ENCODE measurements at places on chromosomes 16 and 17. TPM values are rescaled to one million over a fixed set of nuclear protein-coding genes. Genes with fewer than 3 reads are reported as not detected.
A peak's percentile ranks its signal among the peaks of the same experiment; 100 is the strongest.

Gene AANAT
- polyA plus RNA-seq = not detected

Gene TANC2
- 3.2 TPM for polyA plus RNA-seq

Gene KRT36
- not detected for polyA plus RNA-seq

Gene RSL1D1
- polyA plus RNA-seq = 240 TPM

Gene CACNA1G
- polyA plus RNA-seq = not detected

Gene SCNN1G
- polyA plus RNA-seq = not detected

Gene ARHGAP23
- 1.6 TPM for polyA plus RNA-seq

Gene DYNLRB2
- polyA plus RNA-seq = not detected

Gene SLC13A2
- not detected for polyA plus RNA-seq

DNA sequence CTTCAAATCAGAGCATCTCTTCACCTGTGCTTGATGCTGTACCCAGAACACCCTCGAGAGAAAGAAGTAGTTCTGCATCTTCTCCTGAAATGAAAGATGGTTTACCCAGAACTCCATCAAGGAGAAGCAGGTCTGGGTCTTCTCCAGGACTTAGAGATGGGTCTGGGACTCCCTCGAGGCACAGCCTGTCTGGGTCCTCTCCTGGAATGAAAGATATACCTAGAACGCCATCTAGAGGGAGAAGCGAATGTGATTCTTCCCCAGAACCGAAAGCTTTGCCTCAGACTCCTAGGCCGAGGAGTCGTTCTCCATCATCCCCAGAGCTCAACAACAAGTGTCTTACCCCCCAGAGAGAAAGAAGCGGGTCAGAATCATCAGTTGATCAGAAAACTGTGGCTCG is 12.3 kb downstream of the SRRM2 start:
- DNase-seq = no peak

DNA sequence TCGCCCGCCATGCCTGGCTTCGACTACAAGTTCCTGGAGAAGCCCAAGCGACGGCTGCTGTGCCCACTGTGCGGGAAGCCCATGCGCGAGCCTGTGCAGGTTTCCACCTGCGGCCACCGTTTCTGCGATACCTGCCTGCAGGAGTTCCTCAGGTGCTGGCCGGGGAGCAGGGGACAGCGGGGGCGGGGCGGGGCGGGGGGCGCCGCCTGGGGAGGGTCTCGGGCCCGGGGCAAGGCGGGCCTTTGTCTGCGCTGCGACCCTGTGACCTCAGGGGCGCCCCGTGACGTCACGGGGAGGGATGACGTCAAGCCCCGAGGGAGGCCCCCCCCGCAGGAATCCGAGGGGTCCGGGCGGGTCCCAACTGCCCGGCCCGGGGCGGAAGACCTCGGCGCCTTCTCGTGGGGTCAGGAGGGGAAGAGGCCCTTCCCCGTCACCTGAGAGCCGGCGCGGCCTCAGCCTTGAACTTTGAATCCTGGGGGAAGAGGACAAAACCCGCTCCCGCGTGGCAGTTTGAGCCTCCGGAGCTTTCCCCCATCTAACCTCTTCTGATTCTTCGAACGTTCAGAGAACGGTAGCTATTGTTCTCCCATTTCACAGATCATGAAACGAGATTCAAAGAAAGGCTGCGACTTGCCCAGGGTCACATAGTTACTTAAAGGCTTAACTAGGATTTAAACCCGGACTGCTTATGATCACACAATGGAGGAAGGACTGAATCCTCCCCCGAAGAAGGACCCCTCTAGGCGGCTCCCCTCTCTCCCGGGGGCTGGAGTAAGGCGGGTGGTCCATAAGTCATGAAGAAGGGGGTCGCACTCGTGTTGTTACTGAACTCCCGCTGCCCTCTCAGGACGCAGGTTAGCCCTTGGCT is 527 bp downstream of the TRAF4 start:
- DNase-seq = peak; percentile 85

- DNase-seq = no peak
Measured at GRCh38 chr16:87832137-87832527, 37.2 kb downstream of the SLC7A5 start.

DNA sequence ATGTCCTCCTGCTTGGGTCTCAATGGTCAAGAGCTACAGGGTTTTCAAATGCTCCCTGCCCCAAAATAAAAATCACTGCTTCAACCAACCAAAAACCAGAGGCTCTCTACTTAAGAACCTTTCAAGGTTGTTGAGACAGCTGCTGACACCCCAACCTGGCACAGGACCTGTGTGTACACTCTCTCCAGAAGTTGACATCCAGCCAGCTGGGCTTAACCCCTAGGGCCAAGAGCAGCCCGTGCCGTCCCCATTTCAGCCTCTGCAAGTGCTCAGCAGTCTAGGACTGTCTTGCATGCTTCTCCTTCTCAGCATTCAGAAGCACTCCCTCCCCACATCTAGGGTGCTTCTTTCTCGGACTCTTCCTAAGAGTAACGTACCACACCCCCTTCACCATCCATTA is 59.0 kb upstream of the TRAP1 start:
- no peak for DNase-seq

GRCh38 chr17:13746404-13746803 is 144.7 kb upstream of the HS3ST3A1 start:
- no peak for DNase-seq

- no peak for DNase-seq
Measured at GRCh38 chr16:52709306-52709705, 162.4 kb upstream of the TOX3 start.

GRCh38 chr16:29992344-29992967 is 3.0 kb downstream of the HIRIP3 start:
- DNase-seq = no peak

- DNase-seq = no peak
Measured at GRCh38 chr17:4184811-4185210, 41.8 kb downstream of the CYB5D2 start.

- DNase-seq = no peak
Measured at GRCh38 chr16:58506241-58507194, 6.6 kb downstream of the NDRG4 start.

GRCh38 chr16:57325458-57325857 is 33.1 kb upstream of the CCL22 start:
- DNase-seq = no peak

- DNase-seq = no peak
Measured at GRCh38 chr17:50620237-50620636, 14.4 kb upstream of the ABCC3 start.

GRCh38 chr17:47810200-47810821 is 11.3 kb downstream of the OSBPL7 start:
- peak; percentile 82 for DNase-seq

- no peak for DNase-seq
Measured at GRCh38 chr16:31168848-31169247, 11.1 kb upstream of the FUS start.

DNA sequence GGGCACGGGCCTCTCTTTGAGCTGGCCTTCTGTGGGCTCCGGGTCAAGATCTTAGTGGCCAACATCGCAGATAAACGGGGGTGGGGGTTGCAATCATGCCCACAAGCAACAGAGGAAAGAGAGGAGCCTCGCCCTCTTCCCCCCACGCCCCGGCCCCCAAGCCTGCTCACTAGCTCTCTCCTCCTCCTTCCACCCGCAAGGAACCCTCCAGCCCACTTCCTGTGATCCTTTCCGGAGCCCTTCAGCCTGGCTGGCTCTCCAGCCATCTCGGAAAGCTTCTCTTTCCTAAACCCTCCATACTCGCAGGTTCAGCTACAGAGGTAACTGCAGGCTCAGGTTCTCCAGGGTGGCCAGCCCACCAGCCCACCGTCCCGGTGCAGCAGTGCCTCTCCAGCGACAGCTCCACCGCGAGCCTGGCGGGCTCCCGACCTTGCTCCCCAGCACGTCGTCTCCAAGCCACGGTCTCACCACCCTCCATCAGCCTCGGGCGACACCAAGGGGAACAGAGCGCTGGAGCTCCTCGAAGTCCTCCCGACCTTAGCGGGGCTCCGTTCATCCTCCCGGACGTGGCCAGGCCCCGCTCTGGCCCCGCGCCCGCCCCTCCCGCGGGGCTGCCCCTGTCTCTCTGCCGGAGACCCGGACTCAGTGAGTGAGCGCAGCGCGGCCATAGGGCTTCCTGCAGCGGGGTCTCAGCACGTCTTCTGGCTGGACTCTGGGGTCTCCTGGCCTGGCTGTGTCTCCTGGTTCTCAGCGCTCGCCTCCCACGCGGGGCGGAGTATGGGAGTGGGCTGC is 12.9 kb upstream of the ODF4 start:
- DNase-seq = peak; percentile 31

- DNase-seq = no peak
Measured at GRCh38 chr16:20880867-20881502, 19.2 kb downstream of the DCUN1D3 start.

GRCh38 chr16:87960852-87961251 is 9.6 kb downstream of the BANP start:
- no peak for DNase-seq

DNA sequence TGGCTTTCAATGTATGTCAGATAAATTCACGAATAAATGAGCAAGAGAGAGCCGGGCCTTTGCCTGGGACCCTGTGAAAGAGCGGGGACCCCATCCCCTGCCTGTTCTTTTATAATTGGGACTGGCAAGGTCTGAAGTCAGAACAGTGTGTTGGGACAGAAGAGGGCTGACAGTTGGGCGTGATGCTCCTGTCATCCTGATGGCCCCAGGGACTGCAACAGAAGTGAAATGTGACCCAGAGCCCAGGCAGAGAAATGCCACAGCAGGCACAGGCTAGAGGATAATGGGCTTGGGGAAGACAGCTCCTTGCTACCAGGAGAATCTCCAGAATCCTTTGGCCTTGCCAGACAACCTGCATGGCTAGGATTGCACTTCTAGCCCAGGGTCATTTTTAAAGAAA is 37.9 kb downstream of the GSG1L start:
- DNase-seq = no peak

- DNase-seq = no peak
Measured at GRCh38 chr17:58383892-58384462, 32.0 kb upstream of the SUPT4H1 start.

GRCh38 chr17:36601303-36602029 is at the start of gene MRM1:
Gene MRM1, plus strand, starts transcription at chr17:36601583. Its CDS starts 228 bp downstream, at chr17:36601811.
- peak; percentile 95 for DNase-seq

DNA sequence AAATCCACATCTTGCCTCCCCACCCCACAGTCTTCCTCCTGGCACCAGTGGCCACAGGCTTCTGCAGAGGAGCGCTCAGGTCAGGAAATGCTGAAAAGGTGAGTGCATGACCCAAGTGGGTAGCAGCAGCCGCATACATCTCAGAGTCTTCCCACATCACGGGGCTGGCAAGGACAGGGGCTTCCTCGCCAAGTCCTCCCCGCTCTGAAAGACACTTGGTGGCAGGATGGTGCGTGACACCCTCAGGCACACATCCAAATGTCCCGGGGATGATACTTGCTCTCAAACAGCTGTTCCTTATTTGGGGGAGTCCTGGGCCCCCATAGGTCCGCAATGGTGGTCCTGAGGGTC is 8.8 kb upstream of the SLC16A5 start:
- no peak for DNase-seq

- DNase-seq = no peak
Measured at GRCh38 chr17:8476741-8477140, 41.1 kb downstream of the NDEL1 start.

- DNase-seq = no peak
Measured at GRCh38 chr16:56119133-56119532, 72.2 kb upstream of the GNAO1 start.

DNA sequence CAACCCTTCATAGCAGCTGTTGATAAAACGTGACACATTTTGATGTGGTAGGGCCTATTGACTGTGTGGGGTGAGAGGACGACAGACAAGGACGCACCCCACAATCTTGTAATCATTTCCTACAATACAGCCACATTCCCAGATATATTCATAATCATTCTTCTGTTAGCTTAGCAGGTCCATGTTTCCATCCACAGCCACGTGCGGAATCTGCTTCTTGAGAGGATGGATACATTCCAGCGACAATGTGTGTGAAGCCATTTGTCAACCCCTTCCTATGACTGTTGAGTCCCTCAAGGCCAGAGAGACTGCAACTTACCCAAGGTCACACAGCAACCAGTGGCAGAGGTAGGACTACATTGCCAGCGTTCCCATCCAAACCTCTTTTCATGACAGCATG is 8.7 kb upstream of the COPS3 start:
- no peak for DNase-seq

- no peak for DNase-seq
Measured at GRCh38 chr16:54444851-54445458, 158.4 kb upstream of the IRX3 start.

- peak; percentile 48 for DNase-seq
Measured at GRCh38 chr17:75295201-75296158, 6.2 kb upstream of the SLC25A19 start.

- DNase-seq = no peak
Measured at GRCh38 chr17:81159611-81160265, 5.6 kb upstream of the PVALEF start.

DNA sequence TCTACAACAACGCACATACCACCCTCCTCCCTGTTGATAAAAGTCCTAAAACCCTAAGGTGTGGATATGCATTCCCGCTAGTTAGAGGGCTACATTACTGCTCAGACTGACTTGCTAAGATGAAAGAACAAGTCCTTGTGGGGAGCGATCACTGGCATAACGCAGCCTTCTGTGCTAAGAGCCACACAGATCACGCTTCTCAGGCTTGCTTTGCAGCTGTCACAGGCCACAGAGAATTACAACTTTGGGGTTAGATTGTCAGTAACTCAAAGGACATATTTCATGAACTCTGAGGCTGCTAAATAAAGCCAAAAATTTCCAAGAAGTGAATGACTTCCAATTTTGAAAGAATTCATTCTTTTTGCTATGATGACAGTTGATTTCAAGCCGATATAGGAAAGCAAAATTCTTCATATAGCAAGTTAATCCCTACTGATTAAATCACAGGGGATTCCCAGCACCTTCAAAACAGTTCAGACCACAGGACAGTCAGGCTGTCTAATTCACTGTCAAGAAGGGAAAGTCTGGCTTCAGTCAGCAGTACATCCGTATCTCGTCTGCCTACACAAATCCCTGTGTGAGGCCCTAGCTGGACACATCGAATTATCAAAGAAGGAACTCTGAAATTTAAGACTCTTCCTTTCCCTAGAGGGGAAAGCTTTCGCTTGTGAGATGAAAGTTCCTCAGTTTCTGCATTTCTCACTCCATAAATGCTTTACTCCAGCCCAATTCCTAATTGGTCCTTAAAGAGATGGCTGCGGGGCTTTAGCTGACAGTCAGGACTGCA is 107.1 kb downstream of the VPS53 start:
- DNase-seq = no peak

DNA sequence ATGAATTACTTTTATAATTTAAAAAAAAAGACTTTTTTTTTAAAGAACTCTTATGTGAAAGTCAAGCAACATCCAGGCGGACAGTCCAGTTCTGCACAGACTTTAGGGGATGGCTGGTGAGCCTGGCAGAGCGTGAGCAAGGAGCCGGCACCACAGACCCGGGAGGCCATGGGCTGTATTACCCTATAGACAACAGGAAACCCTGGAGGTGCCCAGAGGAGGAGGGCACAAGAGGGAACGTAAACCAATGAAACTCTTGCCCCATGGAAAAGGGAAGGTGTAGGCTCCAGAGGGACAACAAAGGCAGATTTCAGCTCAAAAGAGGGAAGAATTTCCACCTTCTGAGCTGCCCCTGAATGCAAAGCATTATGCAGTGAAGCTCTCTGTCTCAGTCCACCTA is 25.5 kb upstream of the RPH3AL start:
- DNase-seq = no peak
